ENCODE measurements at places on chromosomes 3 and 15.

DNA sequence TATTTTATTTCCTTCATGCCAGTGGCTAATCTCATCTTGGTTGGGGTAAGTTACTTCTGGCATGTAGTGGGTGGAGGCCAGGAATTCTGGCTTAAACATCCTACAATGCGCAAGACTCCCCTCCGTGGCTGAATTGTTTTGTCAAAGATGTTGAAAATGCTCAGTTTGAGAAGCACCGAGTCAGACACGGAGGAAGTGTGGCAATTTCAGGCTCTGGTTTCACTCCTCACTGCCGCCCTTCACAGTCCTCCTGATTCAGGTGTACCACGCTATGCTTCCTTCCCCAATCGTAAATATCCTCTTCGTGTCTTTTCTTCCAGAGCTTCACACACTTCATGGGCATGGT lies 150.7 kb downstream of the OPA1 start:
- DNase-seq, result no peak

DNA sequence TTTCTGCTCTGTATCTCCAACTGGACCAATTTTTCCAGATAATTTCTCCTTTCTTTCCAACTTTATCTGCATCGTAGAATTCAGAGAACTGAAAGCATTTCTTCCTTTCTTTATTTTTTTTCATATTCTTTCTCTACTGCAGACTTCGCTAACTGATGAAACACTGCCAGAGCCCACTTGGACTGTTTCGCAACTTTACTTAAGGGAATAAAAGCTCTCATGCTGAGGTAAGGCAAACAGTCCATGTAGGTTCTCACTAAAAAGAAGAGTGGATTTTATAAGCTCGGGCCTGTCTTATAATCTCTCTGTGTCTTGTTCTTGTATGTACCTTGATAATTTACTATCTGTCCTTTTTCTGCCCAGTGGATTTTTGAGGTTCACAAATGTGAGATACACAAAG lies 163.5 kb downstream of the CNTN4 start:
- DNase-seq, result no peak

DNA sequence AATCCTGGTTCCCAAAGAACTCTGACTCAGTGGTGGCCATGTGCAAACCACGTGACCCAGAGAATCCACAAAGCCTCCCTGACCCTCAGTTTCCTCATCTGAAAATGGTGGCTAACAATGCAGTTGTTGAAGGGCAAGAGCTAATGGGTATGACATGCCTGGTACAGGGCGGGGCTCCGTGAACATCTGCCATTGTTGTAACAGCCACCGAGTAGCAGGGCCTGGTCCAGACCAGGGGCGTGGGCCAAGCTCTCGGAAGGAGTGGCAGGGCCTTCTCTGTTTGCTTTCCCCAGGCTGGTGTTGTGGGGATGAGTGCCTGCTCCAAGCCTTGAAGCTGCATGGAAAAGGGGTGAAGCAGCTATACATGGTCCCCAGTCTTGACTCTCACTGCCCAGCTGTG lies 13.4 kb downstream of the MAPKAPK3 start:
- DNase-seq, result no peak

GRCh38 chr15:60001610-60002527 lies 2.2 kb upstream of the FOXB1 start:
- peak; percentile 70 for DNase-seq

GRCh38 chr3:30667280-30667651 lies 60.9 kb downstream of the TGFBR2 start:
- DNase-seq, result no peak

DNA sequence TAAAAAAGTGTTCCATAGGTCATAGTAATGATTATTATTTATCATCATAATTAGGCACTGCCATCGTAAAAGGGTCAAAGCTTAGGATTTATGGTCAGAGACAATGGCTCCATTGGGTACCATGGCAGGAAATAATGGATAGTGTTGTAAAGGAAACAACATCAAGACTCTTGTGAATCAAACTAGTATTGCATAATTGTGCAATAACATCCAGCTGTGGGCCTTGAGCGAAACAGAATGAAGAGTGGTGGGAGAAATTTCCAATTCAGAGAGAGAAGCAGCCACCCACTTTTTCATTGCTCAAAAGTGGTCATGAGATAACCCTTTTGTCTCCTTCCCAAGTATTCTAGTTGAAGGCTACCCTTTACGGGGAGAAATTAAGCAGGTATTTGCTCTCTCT lies 61.7 kb downstream of the ALDH1A2 start:
- DNase-seq, result no peak

DNA sequence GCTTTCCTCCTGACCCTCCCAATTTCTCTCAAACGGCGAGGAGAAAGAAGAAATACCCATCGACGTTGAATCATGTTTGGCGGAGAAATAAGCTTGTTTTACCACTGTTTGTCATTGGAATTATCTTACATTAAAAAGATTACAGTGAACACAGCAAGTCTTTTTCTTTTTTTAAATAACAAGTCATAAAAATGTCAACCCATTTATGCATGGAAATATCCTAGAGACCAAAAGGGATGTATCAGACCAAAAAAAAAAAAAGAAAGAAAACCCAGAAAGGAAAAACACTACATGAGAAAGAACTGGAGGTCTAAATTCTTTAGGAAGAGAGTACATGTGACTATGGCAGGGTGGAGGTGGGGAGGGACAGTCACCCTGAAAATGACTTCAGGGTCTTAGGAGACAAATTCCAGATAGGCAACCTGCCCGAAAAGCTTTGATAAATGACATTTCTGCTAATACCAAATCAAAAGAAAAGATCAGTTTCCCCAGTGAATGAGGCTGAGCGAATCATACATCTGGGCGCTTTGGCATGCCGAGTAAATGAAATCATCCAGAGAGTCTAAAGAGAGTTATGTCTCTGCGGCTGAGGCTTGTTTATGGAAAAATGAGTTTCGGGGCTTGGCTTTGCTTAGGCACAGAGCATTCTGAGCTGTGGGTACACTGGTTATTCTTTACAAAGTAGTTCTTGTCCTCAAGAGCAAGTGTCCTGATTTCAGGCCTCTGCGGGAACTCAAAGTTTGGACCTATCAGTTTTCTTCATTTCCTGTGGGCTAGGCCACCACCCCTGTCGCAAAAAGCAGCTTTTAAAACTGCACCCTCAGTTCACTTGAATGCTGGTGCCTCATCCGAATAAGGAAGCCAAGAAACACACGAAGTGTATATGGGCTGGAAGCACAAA lies 110.1 kb upstream of the TGFBR2 start:
- DNase-seq, result peak; percentile 48

DNA sequence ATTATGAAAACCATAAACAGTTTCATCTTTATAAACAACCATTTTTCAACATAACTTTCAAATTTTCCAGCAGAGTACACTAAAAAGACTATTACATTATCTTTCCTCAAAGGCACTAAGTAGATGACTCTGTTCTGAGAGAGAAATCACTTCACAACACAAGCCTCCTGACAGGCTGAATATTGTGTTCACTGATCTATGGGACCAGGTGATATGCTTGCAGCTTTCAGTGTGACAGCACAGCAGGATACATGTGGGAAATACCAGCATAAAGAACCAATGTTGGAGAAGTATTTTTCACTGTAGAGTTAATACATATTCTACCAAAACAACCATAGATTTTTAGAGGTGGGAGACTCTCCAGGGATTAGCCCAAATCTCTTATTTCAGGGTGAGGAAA lies 350.6 kb downstream of the PLCL2 start:
- peak; percentile 14 for DNase-seq

DNA sequence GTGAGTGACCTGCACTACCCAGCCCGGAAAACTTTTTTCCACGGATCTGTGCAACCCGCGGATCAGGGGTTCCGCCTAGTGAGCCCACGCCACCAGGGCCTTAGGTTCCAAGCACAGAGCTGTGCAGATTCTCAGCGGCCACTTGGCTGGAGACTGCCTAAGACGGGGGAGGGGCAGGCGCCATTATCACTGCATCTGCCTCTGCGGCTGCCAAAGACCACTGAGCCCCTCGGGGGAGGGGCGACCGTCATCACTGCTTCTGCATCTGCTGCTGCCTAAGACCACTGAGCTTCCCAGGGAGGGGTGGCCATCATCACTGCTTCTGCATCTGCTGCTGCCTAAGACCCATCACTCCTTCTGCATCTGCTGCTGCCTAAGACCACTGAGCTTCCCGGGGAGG lies 460.2 kb downstream of the OCA2 start:
- DNase-seq, result peak; percentile 51

- DNase-seq, result no peak
Observed at GRCh38 chr15:87167706-87168105, 1088.0 kb downstream of the AGBL1 start.

GRCh38 chr15:80550219-80550907 lies 144.7 kb upstream of the ABHD17C start:
- DNase-seq, result peak; percentile 68

GRCh38 chr3:24519368-24520100 lies 24.9 kb upstream of the THRB start:
- DNase-seq, result peak; percentile 56

- DNase-seq, result peak; percentile 72
Observed at GRCh38 chr15:52208306-52208946, 17.2 kb upstream of the GNB5 start.

DNA sequence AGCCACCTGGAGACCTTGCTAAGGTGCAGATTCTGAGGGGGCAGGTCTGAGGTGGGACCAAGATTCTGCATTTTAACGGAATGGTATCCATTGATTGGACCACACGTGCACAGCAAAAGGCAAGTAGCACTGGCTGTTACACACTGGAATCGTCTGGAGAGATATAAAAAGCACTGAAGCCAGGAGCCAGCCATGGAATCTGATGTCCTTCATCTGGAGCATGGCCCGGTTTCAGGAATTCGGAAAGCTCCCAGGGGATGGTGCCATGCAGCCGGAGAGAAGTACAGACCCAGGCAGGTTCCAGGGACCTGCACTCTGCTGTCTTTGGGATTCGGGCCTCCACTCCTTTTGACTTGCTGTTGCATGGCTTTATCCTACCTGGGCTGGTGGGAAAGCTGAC lies 28.8 kb upstream of the PRR20G start:
- DNase-seq, result no peak

- peak; percentile 74 for DNase-seq
Observed at GRCh38 chr3:42013691-42014457, 52.0 kb upstream of the ULK4 start.

- peak; percentile 29 for DNase-seq
Observed at GRCh38 chr3:77053795-77054194, 13.9 kb downstream of the ROBO2 start.

GRCh38 chr3:184910664-184911063 lies 98.7 kb downstream of the VPS8 start:
- no peak for DNase-seq

DNA sequence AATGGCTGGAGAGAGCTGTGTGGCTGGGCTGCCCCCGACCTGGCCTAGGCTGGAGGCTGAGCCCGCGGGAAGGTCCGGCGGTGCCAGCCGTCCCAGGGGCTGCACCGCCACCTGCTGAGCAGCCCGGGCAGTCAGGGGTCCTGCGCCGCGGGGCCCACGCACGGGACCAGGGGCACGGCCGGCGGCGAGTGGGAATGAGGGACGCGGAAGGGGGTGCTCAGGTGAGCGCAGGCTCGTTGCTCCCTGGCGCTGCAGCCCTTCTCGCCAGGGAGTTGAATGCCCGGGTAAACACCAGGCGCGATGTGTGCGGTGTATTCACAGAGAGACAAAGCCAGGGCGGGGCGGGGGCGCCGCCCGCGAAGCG lies 666 bp upstream of the SEMA3F start:
- peak; percentile 75 for DNase-seq

- DNase-seq, result no peak
Observed at GRCh38 chr15:52483707-52484106, 45.0 kb downstream of the MYO5A start.

DNA sequence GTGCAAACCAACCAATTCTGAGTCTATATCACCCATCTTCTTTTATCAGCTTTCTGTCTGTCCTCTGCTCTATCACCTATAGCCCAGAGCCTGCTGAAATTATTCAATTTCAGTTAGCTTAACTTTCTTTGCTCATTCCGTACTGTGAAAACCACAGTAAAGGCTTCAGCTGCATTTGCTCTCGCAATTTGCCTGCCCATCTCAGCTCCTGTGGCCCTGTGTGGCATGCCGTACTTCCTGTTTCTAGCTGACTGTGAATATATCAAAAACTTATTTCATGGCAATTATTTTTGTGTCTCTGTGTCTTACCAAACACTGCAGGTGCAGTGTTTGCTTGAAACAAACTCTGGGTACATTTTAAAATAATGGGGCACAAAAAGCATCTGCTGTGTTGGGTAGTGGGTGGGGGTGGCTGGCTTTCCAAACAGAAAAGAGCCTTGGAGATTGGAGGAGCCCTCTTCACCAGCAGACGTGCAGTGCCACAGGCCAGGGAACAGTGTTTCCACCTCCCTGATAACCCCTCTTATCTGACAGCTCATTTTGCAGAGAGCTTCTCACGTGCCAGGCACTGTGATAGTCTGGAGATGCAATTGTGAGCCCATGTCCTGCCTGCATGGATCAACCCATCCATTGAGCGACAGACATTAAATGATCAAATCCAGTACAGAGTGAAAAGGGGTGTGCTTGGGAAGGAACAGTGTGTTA lies 45.2 kb downstream of the GASK1A start:
- no peak for DNase-seq

DNA sequence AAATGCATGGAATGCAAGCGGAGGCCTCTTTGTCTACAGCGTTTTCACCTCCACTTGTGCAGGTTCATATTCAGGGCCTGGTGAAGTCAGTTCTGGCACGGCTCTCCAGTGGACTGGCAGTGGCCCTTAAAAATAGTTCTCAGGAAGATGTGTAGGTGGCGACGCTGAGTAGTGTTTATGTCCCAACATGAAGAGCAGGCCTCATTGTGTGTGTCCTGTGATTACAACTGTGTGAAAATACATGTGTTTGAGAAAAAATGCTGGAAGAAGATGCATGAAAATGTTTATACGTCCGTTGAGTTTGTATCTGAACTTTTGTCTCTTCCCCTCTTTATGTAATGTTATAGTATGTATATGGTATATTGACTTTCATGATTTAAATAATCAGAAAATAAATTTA lies 7.2 kb downstream of the LIPC start:
- DNase-seq, result peak; percentile 63

GRCh38 chr3:171797265-171797679 lies 13.0 kb downstream of the PLD1 start:
- DNase-seq, result no peak

DNA sequence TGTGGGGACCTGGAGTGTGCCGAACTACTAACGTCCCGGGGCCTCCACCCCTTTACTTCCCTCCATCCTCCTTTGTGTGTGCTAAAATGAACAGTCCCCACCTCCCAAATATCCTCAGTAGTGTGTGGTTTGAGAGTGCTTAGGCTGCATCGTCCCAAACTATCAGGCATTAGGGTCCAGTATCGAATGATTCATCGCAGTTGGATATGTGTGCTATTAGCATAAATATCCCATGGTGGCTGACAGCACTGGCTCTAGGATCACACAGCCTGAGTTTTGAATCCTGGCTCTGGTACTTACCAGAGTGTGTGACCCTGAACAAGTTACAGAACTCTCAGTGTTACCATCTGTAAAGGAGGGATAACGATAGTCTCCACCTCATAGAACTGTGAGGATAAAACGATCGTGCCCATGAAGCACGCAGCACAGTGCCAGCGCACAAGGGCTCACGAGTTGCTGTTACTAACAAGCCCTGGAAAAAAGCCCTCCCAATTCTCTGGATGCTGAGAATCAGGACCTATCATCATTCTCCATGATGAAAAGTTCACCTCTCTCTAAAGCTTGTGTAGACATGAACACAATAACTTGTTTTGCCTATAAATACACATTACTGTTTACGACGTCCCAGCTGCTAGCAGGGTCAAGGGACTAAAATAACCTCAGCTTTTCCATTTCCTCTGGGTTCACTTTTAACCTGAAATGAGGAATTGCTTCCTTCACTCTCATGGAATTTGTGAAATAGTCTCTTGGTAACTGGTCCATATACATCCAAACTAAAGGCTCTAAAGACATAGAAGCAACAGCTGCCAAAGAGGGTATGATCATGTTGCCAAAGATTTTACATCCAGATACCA lies 51.0 kb downstream of the VGLL4 start:
- no peak for DNase-seq

GRCh38 chr3:187352581-187353575 lies 15.3 kb upstream of the RTP4 start:
- no peak for DNase-seq
